ENCODE measurements at places on chromosomes 7 and 10.

DNA sequence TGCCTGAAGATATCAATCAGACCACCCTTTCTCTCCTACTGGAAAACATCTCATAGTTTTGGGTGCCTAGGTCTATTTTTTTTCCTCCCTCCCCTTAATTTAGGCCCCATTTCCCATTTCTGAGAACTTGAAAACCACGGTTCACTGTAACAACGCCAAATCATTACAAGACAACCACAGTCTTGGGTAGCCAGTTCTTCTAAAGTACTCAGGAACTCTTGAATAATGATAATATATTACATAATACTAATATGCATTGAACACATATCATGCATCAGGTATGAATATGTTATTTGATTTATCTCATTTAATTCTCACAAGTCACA is 185.1 kb upstream of the ADO start:
- no peak for DNase-seq

DNA sequence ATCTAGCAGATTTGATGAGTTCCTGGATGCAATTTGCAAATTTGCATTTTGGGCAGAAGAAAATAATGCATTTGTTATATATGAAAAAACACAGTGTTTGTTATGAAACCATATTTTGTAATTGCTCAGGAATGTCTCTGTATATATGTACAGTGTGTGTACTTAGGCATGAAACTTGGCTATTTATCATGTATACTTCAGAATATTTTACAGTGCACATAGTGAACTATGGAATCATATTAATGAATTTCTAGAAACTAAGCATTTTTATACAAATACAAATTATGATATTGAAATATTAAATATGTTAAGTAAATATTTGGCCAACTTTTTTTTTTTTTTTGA is 107.5 kb downstream of the TWIST1 start:
- no peak for DNase-seq

DNA sequence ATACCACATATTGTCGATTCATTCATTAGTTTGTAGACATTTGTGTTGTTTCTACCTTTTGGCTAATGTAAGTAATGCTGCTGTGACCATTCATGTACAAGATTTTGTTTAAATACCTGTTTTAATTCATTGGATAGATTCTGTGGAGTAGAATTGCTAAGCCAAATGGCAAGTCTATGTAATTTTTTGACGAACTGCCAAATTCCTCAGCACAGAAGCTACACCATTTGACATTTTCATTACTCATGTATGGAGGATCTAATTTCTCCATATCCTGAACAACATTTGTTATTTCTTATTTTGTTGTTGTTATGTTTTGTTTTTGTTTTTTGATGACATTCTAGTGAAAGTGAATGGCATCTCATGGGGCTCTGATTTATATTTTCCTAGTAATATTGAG is 1351.3 kb upstream of the SORCS1 start:
- DNase-seq, result no peak

GRCh38 chr7:11848251-11848650 is 16.3 kb upstream of the THSD7A start:
- no peak for DNase-seq

GRCh38 chr7:22144950-22145349 is 199.3 kb upstream of the CDCA7L start:
- DNase-seq, result no peak

GRCh38 chr7:25545124-25546008 is 317.1 kb upstream of the NPVF start:
- no peak for DNase-seq

DNA sequence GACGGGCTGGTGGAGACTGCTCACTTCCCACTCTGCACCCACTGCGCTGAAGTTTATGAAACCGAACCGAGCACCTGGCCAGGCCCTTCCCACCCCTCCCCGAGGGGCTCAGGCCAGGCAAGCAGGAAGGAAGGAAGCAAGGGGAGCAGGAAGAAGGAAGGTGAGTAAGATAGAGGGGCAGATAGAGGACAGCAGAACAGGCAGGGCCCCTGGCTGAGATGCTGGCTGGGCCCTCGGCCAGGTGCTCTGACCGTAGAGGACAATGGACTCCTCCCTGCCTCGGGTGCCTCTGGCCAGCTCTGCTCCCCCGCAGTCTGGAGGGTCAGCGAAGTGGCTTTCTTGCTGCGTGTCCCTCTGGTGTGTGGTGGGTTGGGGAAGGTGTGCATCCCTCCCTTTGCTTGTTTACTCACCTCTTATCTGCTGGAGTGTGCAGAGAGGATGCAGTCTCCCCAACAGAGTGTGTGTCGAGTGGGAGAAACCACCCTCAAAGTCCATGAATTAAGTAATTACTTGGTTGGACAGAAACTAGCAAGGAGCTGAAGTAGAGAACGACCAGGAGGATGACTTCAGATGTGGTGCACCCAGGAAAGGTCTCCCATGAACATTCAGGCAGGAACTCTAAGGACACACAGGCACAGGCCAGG is 82.8 kb upstream of the PPP2R2D start:
- no peak for DNase-seq

GRCh38 chr7:81514546-81514945 is 255.3 kb downstream of the HGF start:
- no peak for DNase-seq

DNA sequence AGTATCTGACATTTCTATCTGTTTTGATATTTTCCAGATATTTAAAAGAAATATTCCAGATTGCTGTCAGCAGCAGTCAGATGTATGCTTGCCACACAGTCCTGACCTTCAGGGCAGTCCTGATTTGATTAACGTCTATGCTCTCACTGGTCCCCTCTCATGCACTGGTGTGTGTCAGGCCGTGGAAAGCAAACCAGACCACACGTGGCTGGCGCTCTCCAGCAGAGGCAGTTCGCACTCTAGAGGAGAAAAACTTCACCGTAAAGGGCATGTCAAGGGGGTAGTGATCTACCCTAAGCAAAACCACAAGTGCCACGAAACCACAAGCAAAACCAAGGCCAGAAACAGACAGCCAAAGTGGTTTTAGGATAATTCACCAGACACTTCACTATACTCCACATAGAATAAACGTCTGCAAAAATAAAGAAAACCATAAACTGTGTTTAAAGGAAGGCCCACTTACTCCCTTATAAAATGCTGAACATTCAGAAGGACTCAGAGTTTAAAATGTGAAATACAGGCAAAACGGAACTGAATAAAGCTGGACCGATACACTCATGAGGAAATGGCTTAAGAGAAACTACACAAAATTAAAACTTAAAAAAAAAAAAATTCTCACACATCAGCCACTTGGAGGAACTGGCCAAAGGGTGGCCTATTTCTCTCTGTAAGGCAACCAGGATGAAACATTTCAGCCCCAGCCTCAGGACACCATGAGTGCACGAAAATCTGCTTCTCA is 26.4 kb downstream of the PARP12 start:
- no peak for DNase-seq

DNA sequence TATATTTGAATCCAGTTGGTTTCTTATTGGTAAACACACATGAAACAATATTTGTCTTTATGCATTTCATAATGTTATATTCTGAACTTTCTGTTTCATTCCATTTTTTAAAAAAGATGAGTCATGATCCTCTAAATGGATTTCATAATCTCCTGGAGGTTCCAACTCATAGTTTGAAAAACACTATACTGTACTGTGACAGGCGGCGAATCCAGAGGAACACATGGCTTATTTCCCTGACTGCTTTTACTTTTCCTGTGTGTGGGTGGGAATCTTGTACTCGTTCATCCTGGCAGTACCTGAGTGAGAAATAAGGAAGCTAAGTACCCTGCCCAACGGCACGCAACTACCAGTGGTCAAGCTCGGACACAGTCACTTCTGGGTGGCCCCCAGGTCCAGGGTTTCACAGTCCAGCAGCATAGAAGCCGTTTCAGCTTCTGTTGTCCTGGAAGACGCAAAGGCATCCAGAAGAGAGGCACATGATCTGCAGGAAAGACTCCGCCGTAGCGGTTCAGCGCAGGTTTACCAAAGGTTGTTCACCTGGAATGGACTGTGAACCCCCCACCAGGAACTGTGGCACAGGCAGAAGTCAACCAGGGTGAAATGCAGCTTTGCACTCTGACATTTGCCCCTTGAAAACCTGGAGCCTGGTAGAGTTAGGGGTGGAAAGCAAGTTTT is 117.7 kb downstream of the CCNY start:
- no peak for DNase-seq

GRCh38 chr7:116561697-116562483 is 37.1 kb downstream of the CAV1 start:
- DNase-seq, result no peak

- DNase-seq, result no peak
Measured at GRCh38 chr7:30074422-30075030, 46.3 kb downstream of the PLEKHA8 start.

DNA sequence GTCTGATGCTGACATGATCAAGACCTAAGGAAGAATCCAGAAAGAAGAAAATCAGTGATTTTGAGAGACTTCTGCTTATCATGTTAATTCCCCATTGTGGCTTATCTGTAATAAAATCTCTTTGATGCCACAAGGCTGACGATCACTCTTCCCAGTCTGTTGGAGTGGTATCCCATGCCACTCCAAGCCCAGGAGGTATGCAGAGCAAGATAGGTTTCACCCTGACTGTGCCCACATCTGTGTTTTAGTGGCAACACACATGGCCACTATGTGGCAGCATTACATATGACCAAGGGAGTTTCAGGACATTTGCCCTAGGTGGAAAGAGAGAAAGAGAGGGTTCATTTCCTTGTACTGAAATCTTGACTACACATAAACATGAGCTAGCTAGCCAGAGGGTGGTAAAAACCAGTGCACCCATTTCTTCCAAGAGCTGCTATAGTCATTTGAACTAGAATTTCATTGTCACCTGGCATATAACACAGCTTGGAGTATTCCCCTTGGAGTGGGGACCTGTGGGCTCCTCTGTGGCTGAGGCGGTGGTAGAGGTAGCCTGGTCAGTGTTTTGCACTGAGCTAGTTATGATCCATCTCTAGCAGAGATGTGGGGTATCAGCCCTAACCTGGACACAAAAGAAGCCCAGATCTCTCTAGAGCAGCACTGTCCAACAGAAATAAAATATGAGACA is 20.8 kb downstream of the LAMB4 start:
- no peak for DNase-seq

- DNase-seq, result no peak
Measured at GRCh38 chr10:49841615-49842332, 79.7 kb upstream of the OGDHL start.

GRCh38 chr10:97548828-97549455 is 23.6 kb upstream of the ANKRD2 start:
- no peak for DNase-seq

GRCh38 chr10:27512548-27512947 is 8.4 kb downstream of the RAB18 start:
- DNase-seq, result no peak

Measured in activated CD8-positive, alpha-beta memory T cell treated with anti-CD3 and anti-CD28 coated beads for 48 hours (primary cell).